ENCODE measurements at places on chromosomes 7 and 10. TPM values are rescaled to one million over a fixed set of nuclear protein-coding genes. Genes with fewer than 3 reads are reported as not detected.

Gene CUL1
- polyA plus RNA-seq = 24.5 TPM

DNA sequence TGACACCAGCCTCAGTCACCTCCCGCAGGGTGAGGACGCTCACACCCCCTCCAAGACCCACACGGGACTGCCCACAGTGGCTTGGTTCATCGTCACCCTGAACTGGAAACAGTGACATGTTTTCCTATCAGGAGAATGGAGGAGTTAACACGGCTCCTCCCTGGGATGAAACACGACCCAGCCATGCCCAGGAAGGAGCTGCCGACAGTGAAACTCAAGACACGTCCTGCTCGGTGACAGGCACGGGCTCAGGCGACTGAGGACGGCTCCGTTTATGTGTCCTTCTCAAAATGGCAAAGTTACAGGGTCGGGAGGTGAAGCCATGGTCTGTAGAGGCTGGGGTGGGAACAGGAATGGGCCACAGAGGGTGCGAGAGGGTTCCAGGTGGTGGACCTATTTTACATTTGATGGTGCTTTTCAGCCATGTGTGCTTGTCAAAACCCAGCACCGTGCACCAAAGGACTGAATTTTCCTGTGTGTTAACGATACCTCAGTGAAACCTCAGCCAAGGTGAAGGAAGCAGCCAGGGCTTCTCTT is 272.4 kb downstream of the ADARB2 start:
- DNase-seq = no peak

- DNase-seq = no peak
Observed at GRCh38 chr10:113547426-113547825, 5.4 kb upstream of the HABP2 start.

DNA sequence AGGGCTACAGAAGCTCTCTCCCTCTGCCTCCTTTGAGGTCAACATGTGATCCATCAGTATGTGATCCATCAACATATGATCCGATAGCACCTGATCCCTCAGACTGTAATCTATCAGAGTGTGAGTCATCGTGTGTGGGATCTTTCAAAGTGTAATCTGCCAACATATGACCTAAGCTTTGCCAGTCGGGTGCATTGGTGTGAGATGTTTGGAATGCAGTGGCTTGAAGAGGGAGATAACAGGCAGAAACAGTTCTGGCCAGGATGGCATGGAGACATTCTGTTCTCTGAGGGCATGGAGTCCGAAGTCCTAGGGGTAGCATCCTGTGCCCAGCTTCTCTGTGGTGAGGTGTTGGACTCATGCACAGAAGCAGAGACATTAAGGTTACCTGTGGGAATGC is 217.7 kb upstream of the ETV1 start:
- DNase-seq = no peak

DNA sequence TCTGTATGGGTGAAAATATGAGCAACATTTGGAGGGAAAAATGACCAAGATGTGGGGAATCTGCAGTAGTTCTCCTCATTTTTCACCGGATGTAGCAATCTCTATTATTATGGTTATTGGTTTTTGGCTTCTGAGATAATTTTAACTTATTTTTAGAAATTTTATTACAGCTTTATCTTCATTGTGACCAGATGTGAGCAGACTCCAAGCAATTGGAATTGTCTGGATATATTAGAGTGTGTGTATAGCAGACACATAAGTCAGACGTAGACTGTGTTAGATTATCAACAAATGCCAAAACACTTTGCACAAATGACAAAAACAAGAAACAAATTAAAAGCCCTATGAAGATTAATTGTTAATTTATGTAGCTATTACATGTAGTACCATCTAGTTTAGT is 249.1 kb downstream of the DNAJB9 start:
- DNase-seq = no peak

DNA sequence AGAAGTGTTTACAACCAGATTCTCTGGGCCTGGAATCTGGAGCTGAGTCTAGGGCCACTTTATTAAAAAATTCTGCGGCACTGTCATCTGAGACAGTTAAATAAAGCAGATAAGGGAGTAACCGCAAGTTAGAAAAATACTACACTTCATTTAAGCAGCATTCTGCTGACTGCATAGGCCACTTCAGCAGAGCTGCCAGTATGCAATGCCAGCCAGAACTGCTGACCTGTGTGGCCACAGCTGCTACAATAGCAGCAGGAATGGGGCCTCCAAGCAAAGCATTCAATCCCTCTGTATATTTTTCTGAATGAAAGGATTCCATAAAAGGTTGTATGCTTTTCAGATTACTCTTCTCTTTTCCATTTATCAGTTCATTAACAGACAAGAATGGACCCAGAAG is 136.0 kb downstream of the COL28A1 start:
- no peak for DNase-seq

DNA sequence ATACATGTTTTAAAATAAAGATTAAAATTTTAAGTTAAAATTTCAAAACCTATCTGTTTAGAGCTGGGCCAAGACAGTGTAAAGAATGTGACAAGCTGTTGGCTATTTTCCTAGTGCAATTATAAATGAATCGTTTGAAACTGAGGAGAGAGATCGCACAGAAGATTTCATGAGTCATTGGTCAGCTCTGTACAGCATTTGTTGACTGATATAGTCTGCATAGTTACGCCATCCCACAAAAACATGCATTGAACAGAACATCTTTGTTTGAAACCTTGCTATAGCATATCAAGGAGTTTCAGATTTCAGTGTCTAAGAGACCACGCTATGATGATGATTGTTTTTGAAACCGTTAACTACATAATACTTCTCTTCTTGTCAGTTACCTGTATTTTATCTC is 1.3 kb upstream of the C10orf67 start:
- no peak for DNase-seq

GRCh38 chr10:131425752-131426533 is 114.4 kb upstream of the TCERG1L start:
- DNase-seq = peak; percentile 59
